ENCODE measurements at places on chromosomes 2 and 18.

- DNase-seq: no peak
These were observed 21.2 kb downstream of the ACTR3 start for GRCh38 chr2:113910967-113911678.

DNA sequence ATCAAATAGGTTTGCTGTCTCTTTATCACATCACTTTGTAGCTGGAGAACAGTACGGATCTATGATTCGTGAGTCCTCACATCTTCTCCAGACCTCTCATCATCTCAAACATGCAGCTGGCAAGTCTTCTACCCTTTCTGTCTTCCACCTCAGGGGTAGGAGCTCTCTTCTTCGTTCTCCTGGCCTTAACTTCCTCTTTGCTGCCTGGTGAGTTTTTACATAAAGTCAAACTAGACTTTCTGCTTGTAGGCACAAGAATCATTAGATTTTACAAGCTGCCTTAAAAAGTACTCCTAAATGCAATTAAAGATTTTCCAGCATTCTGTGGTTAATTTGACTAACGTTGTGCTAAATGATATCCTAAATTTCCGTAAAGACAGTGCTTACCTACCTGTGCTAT is 43.7 kb upstream of the TANK start:
- DNase-seq: no peak

GRCh38 chr2:53028225-53028624 is 739.4 kb upstream of the CHAC2 start:
- DNase-seq: no peak

DNA sequence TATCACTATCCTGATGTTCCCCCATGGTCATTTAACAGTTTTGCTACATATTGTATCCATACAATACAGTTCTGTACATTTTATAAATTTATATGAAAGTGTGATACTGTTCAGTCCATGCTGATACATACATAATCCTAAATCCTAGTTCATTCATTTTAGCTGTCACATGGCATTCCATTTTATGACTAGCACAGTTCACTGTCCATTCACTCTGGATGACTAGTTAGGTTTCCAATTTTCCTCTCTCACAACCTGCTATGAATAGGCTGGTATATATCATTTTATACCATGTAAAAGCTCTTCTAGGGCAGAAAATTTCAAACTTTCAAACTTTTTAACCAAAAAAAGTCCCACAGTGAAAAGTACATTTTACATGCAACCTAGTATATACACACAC is 15.2 kb downstream of the SMAD2 start:
- DNase-seq: no peak

GRCh38 chr2:71713581-71714580 is 260.5 kb downstream of the DYSF start:
- no peak for DNase-seq

DNA sequence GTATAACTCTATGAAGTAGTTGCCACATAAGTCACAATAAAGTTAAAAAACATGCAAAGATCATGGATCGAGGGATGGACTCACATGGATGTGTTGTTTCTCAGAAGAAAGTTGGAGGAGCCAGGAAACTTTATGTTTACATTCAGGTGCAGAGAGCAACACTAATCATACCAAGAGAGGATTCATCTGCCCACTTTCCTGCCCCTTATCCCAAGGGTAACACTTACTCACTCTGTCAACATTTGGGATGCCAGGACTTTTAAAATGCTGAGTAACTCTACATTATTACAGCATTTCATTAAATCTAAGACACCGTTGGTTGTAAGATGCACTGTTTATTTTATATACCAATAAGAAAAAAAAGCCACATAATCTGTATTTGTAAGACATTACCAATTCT is 170.4 kb downstream of the KCNE4 start:
- DNase-seq: no peak

DNA sequence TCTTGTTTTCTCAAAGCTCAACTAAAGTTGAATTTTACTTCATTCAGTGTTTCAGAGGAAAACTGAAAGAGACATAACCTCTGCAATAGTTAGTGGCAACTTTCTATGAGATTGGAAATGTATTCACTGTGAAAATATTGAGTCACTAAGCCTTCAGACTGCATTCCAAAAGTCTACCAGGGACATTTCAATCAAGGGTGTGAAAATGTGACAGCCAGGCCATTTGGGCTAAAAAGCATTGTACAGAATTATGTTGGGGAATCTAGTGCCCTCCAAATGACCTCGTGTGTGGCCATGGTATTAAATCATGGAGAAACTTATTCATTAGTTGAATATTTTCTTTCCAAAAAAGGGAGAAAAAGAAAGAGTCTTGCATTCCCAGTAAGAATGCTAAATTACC is 251.9 kb downstream of the GRB14 start:
- DNase-seq: no peak

DNA sequence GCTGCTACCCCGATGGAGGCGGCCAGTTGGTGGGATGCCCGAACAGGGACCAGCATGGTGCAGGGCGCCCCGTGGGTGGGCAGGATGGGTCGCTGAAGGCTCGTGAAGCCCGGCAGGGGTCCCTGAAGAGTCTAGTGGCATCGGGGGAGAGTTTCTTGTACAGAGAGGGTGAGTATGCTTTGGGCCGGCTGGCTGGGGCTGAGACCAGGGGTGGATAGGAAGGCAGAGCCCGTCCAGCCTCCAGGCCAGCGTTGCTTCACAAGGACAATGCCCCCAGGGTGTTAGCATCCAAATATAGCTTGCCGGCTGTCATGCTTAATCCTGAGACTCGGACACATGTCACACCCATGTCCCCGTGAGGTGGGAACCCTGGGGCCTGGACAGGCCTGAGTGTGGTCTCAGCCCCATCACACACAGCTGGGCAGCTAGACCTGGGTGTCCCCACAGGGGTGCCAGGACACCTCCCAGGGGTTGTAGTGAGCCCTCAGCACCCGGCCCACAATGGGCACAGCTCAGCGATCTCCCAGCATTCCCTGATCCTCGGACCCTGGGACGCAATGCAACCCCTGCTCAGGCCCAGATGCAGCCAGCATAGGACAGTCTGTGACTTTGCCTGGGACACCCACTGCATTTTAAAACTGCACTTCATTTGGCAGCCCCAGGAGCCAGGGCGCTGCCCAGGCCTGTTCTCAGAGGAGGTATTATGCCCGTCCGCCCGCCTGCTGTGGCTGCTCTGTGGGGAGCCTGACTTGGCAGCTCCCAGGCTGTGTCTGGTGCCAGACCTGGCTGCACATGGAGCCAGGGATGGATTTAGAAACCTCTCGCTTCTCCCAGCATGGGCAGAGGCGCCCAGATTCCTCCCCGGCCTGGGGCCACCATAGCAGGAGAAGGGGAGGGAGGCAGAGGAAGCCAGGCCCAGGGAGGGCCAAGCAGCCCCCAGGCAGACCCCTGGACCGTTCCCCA is 36.4 kb downstream of the RAMP1 start:
- DNase-seq: no peak

DNA sequence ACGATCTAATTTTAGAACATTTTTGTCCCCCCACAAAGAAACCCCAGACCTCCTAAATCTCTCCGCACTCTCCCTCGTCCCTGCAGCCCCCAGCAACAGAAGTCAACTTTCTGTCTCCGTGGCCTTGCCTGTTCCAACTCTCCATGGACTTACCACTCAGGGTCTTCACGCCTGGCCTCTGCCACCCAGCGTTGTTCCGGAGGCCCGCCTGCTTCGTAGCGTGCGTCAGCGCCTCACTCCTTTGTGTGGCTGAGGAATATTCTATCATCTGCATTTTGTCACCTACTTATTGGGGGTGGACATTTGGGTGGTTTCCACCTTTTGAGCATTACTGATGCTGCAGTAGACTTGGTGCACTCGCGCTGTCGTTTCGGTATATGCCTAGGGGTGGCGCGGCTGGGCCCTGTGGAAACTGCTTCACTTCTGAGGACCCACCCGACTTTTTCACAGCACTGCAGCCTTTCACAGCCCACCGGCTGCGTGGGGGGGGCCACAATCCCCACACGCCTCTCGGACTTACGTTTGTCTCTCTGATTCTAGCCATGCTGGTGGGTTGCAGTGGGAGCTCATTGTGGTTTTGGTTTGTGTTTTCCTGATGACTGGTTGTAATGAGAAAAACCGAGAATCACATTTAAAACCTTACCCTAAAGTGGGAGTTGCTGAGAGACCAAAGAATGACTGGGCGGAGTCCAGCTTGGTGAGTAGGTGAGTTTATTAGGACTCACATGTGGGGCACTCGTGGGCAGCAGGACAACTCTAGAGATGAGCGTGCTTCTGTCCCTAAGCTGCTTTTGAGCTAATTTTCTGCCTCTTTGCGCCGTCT is 1.4 kb upstream of the HSBP1L1 start:
- no peak for DNase-seq

DNA sequence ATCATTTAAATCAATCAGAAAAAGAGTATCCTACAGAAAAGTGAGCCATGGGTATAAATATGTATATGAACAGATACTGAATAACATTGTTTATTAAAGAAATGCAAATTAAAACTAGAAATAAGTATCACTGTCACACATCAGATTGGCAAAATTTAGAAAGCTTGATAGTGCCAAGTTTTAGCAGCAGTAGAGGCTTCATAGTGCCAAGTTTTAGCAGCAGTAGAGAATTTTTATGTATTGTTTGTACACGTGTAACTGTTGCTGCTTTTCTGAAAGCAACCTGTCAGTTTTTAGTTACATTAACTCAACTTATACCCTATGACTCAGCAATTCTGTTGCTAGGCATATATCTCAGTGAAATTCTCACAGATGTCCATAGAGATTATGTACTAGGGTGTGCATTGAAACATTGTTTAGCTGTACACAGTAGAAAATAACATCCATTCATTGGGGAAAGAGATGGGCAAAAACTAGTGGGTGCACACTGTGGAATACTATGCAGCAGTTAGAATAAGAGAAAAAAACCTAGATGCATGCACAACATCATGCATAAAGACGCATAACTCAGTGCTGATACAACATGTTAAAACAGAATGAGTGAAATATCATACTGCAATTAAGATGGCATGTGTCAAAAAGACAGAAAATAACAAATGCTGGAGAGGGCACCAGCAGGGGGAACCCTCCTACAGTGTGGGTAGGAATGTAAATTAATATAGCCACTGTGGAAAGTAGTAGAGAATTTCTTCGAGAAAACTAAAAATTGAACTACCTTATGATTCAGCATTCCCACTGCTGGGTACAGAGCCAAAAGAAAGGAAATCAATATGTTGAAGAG is 294.5 kb upstream of the NT5C1B start:
- DNase-seq: no peak

GRCh38 chr2:54850171-54851122 is 127.0 kb downstream of the EML6 start:
- no peak for DNase-seq

DNA sequence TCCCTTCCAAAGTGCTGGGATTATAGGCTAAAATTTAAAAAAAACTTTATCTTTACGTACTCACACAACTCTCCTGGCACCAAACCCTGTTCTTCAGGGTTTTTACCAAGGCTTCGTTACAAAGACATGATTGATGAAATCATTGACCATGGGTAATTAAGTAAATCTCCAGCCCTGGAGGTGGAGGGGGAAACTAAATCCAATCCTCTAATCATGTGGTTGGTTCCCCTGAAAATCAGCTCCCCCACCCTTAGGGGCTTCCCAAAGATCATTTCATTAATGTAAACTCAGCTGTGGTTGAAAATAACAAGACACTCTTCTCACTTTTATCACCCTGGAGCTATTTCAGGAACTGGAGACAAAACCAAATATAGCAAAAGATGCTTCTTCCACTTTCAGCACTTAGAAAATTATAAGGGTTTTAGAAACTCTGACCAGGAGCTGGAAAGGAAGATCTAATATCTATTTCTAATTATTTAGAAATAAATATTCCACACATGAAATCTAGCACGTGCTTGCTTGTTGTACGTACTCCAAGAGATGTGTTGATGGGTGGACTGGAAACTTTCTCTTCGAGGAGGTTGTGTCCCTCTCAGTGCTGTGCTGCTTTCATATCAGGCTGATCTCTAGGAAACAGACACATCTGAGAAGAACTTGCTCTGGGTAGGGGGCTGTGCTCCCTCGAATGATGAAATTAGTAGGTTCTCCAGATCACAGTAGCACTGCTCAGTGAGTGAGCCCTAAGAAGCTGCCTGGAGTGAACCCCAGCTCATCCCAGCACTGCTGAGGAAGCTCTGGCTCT is 67.2 kb downstream of the SMAD4 start:
- DNase-seq: no peak

- no peak for DNase-seq
These were observed 54.8 kb downstream of the CAVIN2 start for GRCh38 chr2:191791953-191792560.

- no peak for DNase-seq
These were observed 171.0 kb downstream of the SRBD1 start for GRCh38 chr2:45439788-45440773.

DNA sequence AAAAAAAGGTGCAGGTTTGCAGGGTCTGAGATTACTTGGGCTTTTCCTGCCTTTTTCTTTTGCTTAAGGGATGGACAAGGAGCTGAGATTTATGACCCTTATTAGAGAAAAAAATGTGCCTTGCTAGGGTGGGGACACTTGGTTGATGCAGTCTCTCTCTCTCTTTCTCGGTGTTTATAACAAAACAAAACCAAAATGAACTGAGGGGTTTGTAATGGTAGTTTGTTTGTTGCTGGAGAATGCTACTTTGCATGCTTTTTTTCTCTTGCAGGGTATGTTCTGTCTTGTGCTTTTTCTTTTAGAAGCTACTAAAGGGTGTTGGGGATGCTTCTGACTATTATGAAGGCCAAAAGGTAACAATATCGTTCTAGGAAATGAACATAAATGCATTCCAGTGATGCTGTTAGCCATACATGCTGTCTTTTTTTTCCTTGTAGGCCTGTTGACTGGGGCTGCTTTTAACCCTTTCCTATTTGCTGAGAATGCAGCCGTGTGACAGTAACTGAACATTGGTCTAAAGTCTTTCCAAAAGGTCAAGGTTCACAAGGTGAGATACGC is 435 bp downstream of the ZNF532 start:
- no peak for DNase-seq
